Muscle of leg (tissue), 16 donors: ENCODE measurements at places on chromosomes 1 and 21. TPM values are rescaled to one million over a fixed set of nuclear protein-coding genes. Genes with fewer than 3 reads are reported as not detected.

The TAGLN2 gene
- total RNA-seq, result 84.2 TPM

The TFAP2E gene
- total RNA-seq, result 0.40 TPM

The NHLH1 gene
- 0.04 TPM for total RNA-seq

The PTAFR gene
- 1.6 TPM for total RNA-seq

The OLIG2 gene
- 0.04 TPM for total RNA-seq

The ZNF683 gene
- total RNA-seq, result not detected

The NPPA gene
- total RNA-seq, result 0.93 TPM

The CELA3B gene
- not detected for total RNA-seq

The RUNX1 gene
- 3.9 TPM for total RNA-seq

The CD1C gene
- 1.1 TPM for total RNA-seq

The MAN1C1 gene
- total RNA-seq, result 5.2 TPM

The FCER1A gene
- total RNA-seq, result 0.49 TPM

The GPR89B gene
- total RNA-seq, result 25.4 TPM

The OR14C36 gene
- total RNA-seq, result not detected

The SPTA1 gene
- total RNA-seq, result 1.2 TPM

The KRTAP19-1 gene
- total RNA-seq, result not detected

The TADA1 gene
- total RNA-seq, result 12.7 TPM

The PTGER3 gene
- total RNA-seq, result 1.4 TPM

The TAS1R1 gene
- total RNA-seq, result 2.7 TPM

The FCRL6 gene
- not detected for total RNA-seq

The STIL gene
- total RNA-seq, result 5.1 TPM

The LRRC38 gene
- 11.9 TPM for total RNA-seq

The NCF2 gene
- total RNA-seq, result 5.5 TPM

The KCND3 gene
- 0.84 TPM for total RNA-seq

The AMY2B gene
- total RNA-seq, result 21.2 TPM

The UTS2 gene
- not detected for total RNA-seq

The AMY1B gene
- not detected for total RNA-seq

The GREM2 gene
- total RNA-seq, result 2.0 TPM

The PLEKHN1 gene
- total RNA-seq, result not detected

The FCMR gene
- 0.58 TPM for total RNA-seq

The NLRP3 gene
- total RNA-seq, result 1.4 TPM

The CLCA4 gene
- total RNA-seq, result not detected

The IVL gene
- total RNA-seq, result not detected

The PITHD1 gene
- total RNA-seq, result 42.6 TPM

The RYR2 gene
- total RNA-seq, result 2.3 TPM
